ENCODE measurements at places on chromosomes 1 and 21.
A peak's percentile ranks its signal among the peaks of the same experiment; 100 is the strongest.

DNA sequence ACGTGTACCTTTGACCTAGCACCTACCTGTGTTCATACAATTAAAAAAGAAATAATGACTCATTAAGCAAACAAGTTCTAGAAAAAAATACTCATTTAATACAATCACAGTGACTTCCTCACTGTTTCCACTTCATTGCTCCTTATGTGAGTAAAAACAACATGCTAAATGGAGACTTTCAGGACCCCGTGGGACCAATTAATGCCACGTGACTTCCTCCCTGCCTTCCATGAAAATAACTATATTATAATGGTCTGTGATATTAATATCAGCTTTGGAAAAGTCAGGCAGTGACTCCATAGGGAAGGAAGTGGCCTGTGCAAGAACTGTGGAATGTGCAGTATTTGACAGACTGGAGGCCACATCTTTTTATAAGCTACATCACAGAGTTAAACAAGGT lies 337.8 kb downstream of the HLX start:
- DNase-seq: no peak

- DNase-seq: no peak
Observed at GRCh38 chr1:61028136-61028535, 54.2 kb upstream of the NFIA start.

DNA sequence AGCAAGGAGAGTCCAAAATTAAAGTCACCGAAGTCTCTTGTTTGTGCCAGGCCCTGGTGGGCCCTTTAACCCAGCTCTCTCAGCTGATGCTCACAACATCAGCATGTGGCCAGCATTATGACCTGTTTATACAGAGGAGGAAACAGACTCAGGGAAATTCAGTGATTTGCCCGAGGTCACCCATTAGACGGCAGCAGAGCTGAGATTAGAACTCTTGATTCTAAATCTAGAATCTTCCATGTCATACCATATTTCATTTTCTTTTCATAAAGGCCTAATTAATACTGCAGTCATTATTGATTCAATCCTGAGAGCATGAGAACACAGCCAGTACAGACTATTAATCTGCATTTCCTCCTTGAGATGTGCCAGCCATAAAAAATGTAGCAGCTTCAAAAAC lies 63.7 kb downstream of the KCNN3 start:
- DNase-seq: no peak

DNA sequence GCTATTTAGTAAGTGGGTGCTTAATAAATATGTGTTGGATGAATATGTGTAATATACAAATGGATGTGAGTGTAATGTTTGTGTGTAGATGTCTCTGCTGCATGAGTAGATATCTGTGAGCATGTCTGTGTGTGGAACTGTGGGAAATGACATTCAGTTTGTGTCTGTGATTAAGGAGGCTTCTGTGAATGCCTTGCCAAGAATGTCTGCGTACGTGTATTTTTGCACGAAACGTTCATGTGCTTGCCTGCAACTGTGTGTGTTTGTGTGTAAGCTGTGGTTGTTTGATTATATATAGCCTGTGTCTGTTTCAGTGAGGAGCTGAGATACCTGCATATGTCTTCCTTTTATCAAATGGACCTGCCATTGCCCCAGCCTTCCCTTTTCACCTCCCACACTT lies 13.8 kb downstream of the DMBX1 start:
- DNase-seq: no peak

DNA sequence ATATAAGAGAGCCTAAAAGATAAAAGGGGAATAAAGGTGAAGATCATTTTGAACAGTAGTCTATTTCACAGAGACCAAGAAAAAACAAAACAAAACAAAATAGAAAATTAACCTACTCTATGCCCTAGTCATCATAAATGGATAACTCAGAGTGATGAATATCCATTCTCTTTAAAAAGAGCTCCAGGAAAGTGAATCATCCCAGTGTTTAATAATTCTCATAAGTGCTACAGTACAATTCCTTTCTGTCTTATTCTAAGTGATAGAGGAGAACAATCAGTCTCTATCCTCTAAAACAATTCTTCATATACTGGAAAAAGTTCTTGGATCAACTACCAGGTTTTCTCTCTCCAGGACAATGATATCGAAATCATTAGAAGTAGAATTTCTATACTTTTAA lies 45.8 kb downstream of the GDAP2 start:
- DNase-seq: no peak

DNA sequence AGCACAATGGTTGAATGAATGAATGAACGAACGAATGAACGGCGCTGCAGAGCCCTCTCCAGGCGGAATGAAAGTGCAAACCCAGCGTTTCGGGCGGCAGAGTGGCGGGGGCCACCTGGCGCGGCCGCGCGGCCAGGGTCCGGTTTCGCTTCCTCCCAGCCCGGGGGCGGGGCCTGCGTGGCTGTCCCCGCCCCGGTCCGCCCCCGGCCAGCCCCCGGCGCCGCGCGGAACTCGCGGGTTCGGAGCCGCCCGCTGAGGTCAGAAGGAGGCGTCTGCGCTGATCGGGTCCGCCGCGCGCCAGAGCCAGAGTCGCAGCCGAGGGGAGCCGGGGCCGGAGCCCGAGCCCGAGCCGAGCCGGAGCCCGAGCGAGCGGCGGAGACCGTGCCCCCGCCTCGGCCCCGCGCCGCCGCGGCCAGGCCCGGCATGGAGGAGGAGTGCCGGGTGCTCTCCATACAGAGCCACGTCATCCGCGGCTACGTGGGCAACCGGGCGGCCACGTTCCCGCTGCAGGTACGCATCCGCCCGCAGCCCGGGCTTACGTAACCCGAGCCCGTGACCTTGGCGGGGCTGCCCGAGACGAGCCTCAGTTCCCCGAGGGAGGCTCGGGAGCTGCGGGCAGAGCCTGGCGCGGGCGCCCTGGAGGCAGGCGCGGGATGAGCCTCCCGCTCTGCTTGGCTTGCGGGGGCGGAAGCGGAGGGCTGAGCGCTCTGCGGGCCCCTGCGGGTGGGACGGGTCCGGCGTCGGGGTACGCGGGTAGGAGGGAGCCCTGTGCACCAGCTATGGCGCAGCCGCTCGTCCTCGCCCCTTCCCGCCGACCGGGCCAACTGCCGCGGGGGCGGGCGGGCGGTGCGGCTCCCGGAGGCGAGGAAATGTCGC lies at the start of gene PDXK:
Gene PDXK, plus strand, starts transcription at position 258 of the 876 bp plus-strand sequence. Its CDS starts 166 bp downstream, at position 424.
- peak; percentile 82 for DNase-seq

DNA sequence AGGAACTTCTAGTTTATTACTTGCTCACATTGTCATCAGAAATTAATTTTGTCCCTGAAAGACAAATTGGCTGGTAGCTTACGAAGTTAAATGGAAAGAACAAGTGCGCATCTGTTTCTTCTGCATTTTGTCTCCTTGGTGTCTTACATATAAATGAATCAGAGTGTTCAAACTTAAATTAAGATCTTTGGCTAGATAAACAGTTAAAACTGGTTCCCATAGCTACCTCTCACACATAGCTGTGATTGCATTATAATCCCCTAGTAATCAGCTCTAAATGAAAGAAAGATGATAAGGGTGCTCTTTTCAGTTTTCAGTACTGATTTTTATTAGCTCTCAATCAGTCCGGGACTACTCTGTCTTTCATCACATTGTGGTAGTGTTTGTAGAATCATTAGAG lies 124.2 kb upstream of the LMO4 start:
- no peak for DNase-seq

DNA sequence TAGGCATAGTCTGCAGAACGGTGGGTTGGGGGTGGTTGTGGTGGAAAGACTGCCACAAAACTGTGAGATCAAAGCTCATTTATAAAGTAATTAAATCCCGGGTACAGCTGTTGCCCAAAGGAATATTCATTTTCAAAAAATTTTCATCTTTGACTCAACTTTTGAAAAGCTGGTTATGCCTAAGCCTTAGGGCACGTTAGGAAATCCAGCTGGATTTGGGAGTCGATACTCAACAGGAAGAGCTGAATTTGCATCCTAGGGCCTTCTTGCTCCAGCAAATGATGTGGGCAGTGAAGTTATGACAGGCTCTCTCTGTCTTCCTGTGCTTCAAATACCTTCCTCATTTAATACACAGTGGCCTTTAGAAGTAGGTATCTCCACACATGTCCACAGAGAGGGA lies 31.7 kb downstream of the ZP4 start:
- no peak for DNase-seq

DNA sequence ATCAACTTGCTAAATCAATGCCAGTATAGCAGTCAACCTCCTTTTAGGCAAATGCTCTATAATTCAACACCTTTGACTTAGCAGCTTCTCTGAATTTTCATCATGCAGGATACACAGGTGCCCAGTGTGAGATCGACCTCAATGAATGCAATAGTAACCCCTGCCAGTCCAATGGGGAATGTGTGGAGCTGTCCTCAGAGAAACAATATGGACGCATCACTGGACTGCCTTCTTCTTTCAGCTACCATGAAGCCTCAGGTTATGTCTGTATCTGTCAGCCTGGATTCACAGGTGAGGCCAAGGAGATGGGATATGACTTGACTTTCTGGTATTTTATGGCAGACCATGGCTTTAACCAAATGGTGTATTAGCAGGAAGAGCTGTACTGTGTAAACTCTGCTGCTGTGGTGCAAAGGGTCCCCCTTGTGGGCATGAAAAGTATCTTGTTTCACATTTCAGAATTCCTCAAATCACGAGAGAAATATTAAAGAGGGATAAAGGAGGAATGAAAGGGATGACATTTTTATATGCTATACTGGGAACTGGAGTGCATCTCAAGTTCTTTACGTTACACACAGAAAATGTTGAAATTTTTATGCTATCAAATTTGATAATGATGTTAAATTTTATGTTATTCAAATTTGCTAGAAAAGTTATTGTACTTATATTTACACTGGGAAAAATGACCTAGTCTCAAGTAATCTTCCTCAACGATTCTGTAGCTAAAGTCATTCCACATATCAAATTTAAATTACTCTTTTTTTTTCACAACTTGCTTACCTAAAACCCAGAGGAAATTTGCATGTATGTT lies 88.9 kb downstream of the CRB1 start:
- no peak for DNase-seq

GRCh38 chr1:229940684-229941083 lies 126.4 kb upstream of the GALNT2 start:
- no peak for DNase-seq

DNA sequence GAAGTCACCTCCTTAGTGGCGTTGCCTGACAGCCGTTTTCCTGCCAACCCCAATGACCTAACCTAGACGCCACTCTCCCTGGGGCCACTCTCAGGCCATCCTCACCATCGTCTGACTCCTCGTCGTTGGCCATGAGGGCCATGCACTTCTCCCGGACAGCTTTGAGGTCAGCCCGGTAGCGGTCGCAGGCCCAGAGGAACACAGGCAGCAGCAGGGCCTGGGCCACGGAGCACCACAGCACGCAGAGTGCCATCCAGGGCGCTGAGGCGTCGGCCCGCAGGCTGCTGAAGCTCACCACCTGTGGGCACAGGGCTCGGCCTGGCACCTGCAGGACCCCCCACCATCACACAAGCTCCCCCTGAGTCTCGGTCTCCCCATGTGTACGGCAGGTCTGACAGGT lies 7.3 kb downstream of the HES3 start:
- DNase-seq: no peak

- DNase-seq: peak; percentile 42
Observed at GRCh38 chr1:59290193-59290949, 6.5 kb upstream of the FGGY start.

- no peak for DNase-seq
Observed at GRCh38 chr1:100930494-100930893, 34.6 kb downstream of the SLC30A7 start.

DNA sequence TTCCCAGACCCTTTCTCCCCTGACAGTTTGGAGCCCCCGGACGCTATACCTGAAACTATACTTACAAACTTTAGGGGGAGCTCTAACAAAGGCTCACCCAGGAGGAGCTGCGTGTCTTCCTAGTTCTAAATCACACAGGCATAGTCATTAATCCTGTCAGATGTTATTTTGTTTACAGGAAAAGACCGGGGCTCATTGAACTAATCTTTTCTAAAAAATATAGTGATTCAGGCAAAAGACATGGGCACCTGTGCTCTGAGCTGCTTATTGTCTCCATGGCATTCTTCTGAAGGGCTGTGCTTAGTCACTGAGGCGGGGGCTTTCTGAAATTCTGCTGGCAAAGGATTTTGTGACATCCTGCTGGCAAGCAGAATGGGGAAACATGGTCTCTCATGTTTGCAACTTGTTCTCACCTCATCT lies 1577.0 kb downstream of the NCAM2 start:
- DNase-seq: no peak

DNA sequence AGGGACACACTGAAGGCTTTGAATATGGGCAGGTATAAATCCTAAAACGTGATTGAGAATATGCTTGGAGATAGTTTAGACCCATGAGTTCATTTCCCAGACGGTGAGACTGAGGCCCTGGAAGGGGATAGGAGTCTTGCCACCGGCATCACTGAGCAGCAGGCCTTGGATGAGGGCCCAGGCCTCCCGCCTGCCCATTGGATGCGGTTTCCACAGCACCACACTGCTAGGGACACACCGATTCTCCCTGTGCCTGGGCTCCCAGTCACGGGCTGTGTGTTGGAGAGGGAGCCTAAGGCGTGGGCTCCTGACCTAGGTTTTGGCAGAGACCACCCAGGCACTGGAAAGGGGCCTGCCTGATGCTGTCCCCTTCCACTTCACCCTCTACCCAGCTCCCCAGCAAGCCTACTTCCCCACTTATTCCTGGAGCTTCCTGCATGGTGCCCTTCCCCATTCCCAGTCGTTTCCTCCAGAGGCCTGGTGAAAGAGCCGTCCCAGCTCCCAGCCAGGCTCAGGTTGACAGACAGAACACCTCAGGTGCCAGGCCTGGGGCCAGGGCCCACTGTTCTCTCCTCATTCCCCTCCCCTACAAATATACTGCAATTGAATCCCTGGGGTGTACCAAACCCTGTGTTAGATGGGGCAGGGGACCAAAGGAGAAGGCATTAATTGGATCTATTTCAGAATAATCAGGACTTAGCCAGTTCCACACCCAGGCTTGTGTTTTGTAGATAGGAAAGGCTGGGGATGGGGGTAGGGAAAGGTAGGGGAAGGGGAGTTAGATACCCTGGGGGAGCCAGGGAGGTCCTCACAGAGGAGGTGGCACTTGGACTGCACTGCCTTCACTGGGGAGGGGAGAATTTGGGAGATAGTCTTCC lies 3.4 kb downstream of the FOXO6 start:
- DNase-seq: no peak

DNA sequence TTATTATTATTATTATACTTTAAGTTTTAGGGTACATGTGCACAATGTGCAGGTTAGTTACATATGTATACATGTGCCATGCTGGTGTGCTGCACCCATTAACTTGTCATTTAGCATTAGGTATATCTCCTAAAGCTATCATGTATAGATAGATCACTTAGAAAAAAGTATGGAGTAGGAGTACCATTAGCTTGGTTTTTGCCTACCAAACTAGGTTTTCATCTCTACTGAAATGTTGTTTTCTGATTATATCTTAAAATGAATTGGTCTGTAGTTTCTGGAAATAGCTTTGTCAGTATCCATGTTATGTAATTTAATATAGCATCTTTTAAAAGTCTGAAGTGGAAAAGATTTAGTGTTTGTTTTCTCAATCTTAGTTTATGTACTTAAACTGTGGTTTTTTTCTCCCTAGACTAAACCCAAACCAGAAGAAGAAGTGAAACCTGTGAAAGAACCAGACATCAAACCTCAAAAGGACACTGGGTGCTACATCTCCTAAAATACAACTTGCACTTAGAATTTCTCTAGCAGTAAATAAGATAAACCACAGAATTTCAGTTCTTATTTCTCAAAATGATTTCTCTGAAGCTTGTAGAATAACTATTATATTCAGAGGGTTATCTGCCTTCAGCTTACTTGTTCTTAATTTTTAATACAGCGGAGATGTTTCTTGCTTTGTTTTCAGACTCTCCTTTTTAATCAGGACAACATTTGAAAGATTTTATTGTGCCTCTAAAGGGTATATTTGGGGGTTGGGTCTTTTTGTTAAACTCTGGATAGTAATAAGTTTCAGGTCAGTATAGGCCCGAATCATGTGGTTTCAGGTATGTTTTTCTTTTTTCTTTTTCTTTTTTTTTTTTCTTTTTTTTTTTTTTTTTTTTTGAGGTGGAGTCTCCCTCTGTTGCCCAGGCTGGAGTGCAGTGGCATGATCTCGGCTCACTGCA lies 4.5 kb upstream of the FAM177B start:
- DNase-seq: no peak
